Stimulated activated CD8-positive, alpha-beta memory T cell treated with anti-CD3 and anti-CD28 coated beads, Interleukin-4, amount 100 ng/mL, for 1 hour (primary cell): ENCODE measurements at places on chromosomes 7 and 10.

GRCh38 chr7:128737867-128738385 lies 1.2 kb upstream of the CALU start:
- DNase-seq, result no peak

- DNase-seq, result no peak
Measured at GRCh38 chr10:24435374-24435773, 226.4 kb downstream of the KIAA1217 start.

GRCh38 chr7:122885583-122886356 lies 490 bp downstream of the CADPS2 start:
- no peak for DNase-seq

DNA sequence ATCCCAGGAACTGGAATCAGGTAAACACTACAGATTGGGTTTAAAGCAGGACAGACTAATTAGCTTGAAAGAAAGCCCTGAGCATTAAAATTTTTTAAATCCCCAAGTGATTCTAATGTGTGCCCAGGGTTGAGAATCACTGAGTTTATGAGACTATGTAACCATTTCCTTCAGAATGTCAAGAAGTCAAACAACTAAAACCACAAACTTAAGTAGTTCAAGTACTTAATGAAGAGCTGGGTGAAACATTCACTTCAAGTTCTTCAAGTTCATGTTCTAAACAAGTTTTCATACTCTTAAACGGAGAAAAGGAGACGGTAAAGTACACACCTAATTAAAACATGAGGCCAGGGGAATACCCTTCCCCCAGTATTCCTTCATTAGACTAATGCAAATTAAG lies 28.2 kb upstream of the TLL2 start:
- no peak for DNase-seq

GRCh38 chr7:128005759-128006159 lies 25.5 kb downstream of the LRRC4 start:
- DNase-seq, result no peak

DNA sequence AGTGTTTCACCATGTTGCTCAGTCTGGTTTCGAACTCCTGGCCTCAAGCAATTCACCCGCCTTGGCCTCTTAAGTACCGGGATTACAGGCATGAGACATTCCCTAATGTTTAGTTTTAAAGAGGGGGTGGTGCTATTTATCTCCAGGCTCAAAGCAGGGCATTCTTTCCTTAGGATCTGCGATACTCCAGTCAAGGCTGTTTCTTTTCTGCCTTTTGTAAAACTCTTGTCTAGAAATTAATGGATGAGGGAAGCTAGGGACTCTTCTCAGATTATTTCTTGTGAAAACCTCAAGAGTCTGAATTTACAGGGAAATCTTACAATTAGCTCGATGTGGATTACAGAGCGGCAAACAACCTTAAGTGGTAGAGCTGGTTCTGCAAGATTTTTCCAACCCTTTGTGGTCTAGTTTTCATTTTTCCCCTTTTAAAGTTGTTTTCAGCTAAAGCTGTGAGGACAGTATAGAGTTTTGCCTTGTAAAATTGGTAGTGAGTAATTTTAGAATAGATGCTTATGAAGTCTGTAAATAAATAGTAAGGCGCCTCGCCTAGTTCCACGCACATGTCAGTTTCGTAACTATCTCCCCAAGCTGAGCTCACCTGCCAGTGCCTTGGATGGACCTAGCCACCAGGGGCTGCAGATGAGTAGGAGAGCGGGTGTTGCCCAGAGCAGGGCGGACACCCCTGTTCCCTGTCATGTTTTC lies 53.1 kb downstream of the CUX1 start:
- DNase-seq, result no peak

- DNase-seq, result no peak
Measured at GRCh38 chr7:77770316-77770715, 27.9 kb downstream of the TMEM60 start.

DNA sequence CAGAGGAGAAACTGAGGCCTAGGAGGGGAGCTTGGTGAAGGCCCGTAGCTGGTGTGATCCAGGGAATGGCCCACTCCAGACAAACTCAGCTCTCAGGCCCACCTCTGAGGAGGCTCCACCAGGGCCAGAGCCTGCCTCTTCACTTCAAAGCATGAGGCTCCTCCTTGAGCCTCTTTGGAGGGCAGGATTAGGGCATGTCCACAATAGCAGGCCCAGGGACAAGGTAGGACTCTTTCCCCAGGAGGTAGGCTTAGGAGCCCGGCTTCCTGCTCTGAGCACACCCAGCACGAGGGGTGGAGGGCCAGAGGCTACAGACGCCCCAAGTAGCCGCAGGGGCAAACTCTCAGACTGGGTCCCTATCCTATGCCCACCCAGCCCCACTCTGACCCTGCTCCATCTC lies 164.6 kb upstream of the ZMIZ1 start:
- DNase-seq, result no peak

DNA sequence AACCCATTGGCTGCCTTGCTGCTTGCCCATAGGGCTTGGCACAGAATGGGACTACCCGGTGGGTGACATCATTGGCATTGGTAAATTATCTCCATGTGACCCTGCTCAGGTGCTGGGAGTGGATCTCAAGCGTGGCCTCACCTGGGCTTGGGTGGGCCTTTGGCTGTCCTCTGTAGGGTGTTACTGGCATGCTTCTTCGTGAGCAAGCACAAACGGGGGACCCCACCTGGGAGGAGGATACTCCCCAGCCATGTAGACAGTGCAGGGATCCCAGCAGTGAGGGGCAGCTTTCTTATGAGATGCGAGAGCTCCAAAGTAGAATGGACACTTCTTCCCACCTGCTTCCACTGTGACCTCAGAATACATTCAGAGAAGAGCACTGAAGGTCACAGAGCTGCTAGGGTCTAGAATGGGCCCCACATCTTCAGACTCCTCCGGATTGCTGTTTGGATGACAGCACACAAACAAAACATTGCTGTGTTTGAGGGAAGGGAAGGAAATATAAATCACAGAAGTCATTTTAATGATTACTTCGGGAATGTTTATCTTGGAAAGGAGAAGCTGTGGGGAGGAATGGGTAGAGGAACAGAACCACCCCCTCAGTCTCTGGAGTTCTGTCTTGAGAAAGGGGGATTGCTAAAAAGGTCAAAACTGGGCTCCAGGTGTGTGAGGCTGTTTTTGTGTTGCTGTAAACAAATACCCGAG lies 75.9 kb downstream of the SH2D4B start:
- no peak for DNase-seq

DNA sequence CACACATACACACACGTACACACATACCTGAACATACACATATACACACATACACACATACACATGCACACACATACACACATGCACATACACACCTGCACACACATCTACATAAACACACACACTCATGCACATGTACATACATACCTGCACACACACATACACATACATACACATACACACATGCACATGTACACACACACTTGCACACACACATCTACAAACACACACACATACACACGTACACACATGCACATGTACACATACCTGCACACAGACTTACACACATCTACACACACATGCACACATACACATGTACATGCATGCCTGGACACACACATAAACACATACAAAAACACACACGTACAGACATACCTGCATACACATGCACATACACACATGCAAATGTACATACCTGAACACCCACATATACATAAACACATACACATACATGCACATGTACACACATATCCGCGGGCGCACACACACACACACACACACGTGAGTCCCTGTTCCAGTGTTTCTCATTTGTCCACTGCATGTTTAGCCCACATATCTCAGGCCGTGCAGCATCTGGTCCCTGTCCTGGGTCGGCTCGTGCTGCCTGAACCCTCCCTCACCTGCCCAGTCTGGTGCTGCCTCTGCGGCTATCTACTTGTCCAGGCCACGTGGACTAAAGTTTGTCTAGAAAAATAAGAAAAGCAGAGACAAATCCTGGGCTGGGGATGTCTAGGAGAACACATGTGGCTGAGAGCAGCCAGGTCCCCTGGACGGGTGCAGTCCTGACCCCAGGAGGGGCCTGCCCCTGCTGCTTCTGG lies 238.7 kb downstream of the TCERG1L start:
- no peak for DNase-seq

- no peak for DNase-seq
Measured at GRCh38 chr7:27316311-27316710, 73.7 kb downstream of the EVX1 start.

- DNase-seq, result no peak
Measured at GRCh38 chr10:127347202-127347959, 151.0 kb upstream of the INSYN2A start.

DNA sequence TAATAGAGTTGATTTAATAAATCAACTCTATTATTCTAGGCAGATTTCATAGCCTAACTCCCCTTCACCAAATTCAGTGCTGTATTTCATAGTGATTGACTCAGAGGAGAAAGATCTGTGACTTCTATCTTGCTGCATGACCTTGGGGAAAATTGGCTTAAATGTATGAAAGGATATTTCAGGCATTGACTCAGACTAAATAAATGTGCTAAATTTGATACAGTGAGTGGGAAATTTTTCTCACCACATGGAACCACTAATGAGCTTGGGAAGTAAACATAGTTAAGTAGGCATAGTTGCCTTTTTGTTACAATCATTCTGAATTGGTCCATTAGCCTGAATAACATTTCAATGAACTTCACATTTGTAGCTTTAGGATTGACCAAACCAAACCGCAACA lies 89.0 kb upstream of the PRPS1L1 start:
- DNase-seq, result no peak

GRCh38 chr10:117926491-117926890 lies 120.2 kb downstream of the RAB11FIP2 start:
- DNase-seq, result no peak

- no peak for DNase-seq
Measured at GRCh38 chr10:122301055-122301810, 30.1 kb downstream of the BTBD16 start.

DNA sequence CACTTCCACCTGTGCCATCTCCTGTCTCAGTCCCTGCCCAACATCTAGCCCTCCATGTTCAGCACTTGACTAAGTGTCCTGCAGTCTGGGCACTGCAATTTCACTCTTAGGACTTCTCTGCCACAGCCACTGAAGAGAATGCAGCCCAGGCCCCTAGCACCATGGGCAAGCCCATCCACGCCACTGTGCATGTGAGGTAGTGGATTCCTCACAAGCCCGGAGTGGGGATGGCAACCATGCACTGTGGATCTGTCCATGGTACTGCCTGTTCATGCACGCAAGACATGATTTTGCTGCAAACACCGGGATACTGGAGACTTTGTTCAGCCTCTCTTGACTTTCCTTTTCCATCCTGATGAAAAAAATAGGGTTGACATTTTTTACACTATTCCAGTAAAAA lies 12.3 kb downstream of the DDC start:
- no peak for DNase-seq
